ENCODE measurements at places on chromosomes 7 and 10.

GRCh38 chr7:83684928-83685327 is 36.0 kb upstream of the SEMA3E start:
- no peak for DNase-seq

DNA sequence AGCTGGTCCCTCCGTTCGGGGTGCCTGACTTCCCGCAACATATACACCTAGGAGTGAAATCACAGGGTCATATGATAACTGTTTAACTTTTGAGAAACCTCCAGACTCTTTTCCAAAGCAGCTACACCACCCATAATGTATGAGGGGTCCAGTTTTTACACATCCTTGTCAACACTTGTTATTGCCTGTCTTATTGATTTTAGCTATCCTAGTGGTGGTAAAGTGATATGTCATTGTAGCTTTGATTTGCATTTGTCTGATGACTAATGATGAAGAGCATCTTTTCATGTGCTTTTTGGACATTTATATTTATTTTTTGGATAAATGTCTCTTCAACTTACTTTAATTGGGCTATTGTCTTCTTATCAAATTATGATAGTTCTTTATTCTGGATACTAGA is 29.0 kb downstream of the SND1 start:
- no peak for DNase-seq

DNA sequence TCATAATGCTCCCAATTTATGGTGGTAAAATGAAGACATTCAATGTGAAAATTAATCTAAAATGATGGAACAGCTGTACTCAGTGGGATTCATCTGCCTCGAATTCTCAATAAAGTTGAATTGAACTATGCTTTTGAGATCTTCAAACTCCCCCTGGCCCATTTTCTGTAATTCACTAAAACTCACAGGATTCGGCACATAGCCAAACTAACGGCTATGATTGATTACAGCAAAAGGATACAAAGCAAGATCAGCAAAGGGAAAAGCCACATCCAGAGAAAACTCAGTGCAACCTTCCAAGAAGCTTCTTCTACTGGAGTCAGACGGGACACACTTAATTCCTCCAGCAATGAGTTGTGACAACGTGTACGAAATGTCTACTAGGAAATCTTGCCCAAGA is 307.5 kb downstream of the CNTNAP2 start:
- no peak for DNase-seq

GRCh38 chr10:14185316-14186045 is 145.2 kb downstream of the FRMD4A start:
- DNase-seq = no peak

DNA sequence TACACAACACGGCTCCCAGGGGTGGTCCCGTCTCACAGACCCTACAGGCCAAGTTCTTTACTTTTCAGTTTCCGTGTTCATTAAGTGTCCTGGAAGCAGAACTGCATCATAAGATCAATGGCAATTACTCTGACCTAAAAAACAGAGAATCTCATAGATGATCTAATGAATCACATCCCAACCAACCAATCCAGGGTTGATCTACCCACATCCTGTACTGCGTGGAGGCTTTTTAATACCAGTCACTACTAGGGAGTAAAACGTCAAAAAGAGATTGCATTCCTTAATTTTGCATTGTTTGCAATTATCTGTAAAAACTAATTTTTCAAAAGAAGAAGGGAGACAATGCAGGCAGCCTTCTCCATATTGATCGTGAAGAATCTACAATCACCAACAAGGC is 72.6 kb downstream of the PARD3 start:
- DNase-seq = no peak

Data from vagina (tissue), 2 donors.